ENCODE measurements at places on chromosomes 16 and 17.

- DNase-seq = no peak
Measured at GRCh38 chr17:61366076-61366714, 33.4 kb upstream of the TBX2 start.

- no peak for DNase-seq
Measured at GRCh38 chr17:33335491-33336173, 42.5 kb upstream of the ASIC2 start.

DNA sequence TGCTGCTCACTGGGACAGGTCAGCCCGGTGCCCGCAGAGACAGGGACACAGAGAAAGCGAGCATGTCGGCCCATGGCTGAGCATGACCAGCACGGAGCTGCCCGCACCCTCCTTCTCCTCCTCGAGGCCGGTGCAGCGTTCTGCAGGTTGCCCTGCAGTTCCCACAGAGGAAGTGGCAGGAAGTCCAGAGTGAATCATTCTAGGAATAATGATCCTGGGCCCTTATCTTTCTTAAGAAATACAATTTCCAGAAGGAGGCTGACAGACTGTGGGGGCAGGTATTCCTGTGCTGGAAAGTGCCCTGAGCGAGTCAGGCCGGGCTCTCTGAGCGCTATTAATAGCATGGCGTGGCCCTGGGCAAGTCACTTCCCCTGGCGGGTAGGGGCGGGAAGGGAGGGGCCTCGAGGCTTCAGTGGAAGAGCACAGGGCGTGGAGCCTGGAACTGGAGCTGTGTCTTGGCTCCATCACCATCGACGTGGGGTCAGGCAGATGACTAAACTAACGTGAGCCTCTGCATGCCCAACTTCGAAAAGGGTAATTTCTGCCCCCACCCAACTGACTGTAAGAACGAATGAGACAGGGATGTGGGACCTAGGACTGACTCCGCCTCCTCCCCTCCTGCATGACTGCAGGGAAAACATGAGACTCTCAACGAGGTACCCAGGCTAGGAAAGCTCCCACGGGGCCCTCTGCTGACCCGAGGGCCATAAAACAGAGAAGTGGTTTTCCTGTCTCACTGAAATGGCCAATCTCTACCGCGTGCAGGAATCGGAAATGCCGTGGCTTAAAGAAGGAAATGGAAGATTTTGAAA, 9.8 kb downstream of the TMEM204 start:
- no peak for DNase-seq

DNA sequence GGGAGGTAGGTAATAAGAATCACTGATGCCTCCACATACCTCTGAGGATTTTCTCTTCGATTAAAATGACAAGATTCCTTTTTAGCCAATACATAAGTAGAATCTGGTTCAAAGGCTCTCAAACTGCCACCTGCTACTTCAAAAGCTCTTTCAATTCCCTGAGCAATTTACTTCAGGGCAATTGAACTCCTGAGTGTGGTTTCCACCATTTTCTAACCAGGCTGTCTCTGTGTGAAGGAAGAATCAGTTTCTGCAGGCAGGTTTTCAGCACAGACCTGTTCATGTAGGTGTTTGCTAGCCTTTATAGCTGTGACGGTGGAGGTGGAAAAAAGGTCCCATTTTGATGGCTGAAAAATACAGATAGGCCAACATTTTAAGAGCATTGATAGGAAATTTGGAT, 18.2 kb upstream of the HS3ST3B1 start:
- DNase-seq = no peak

GRCh38 chr16:68508013-68508412, 31.1 kb upstream of the ZFP90 start:
- DNase-seq = no peak

- DNase-seq = no peak
Measured at GRCh38 chr17:10984220-10984619, 146.3 kb upstream of the PIRT start.

- DNase-seq = no peak
Measured at GRCh38 chr16:88610909-88611812, 27.2 kb upstream of the IL17C start.

DNA sequence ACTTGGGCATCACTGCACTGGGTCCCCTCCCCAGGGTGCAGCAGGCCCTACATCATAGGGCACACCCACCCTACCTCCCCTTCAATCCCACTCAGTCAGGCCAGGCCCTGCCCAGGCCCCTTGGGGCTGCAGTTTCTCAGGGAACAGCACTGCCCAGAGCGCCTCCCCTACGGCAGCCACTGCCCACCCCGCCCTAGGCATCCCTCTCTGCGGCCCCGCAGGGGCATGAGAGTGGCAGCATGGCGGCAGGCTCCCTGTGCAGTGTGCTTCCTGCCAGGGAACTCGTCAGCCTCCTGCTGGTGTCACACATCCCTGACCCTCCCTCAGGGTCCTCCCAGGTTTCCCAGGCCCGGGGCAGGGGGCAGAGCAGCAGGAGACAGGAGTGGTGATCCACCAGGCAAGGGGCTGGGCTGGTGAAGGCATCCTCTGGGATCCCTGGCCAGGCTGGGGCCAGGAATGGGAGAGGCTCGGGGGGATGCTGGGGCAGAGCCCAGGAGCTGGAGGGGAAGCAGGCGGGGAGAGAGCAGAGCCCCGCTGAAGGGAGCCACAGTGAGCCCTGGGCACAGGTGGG, 16.2 kb upstream of the BAHCC1 start:
- DNase-seq = no peak

DNA sequence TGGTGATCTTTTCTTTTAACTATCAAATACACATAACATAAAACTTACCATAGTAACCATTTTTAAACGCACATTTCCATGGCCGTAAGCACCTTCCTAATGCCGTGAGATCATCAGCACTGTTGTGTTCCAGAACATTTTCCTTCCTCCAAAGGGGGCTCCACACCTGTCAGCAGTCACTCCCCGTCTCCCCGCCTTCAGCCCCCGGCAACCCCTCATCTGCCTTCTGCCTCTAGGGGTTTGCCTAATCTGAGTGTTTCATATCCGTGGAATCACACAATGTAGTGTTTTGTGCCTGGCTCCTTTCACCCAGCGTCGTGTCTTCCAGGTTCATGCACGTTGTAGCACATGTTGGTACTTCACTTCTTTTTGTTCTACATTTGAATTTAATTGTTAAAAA, 350.1 kb upstream of the TNRC6C start:
- DNase-seq = no peak

GRCh38 chr16:11696266-11697012, 28.2 kb downstream of the SNN start:
- DNase-seq = no peak

DNA sequence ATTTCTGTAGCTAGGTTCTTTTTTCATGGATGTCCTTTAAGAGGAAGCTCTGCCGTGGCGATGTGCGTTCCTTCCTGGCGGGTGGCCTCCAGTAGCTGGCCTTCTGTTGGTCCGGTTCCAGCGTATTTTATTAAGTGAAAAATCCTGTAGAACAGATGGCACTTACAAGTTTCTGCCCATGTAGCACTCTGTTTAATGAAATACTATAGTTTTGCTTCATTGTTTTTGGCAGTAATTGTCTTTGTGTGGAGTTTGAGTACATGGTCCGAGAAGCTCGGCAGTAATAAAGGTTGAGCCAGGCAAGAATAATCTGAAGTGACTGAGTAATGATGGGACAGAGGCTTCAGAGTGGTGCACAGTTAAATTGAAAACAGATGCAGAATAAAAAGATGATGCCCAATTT, 20.4 kb downstream of the USP10 start:
- no peak for DNase-seq

- no peak for DNase-seq
Measured at GRCh38 chr16:5321930-5322329, 224.3 kb upstream of the EEF2KMT start.

GRCh38 chr16:12891836-12892235, 9.6 kb upstream of the SHISA9 start:
- no peak for DNase-seq

DNA sequence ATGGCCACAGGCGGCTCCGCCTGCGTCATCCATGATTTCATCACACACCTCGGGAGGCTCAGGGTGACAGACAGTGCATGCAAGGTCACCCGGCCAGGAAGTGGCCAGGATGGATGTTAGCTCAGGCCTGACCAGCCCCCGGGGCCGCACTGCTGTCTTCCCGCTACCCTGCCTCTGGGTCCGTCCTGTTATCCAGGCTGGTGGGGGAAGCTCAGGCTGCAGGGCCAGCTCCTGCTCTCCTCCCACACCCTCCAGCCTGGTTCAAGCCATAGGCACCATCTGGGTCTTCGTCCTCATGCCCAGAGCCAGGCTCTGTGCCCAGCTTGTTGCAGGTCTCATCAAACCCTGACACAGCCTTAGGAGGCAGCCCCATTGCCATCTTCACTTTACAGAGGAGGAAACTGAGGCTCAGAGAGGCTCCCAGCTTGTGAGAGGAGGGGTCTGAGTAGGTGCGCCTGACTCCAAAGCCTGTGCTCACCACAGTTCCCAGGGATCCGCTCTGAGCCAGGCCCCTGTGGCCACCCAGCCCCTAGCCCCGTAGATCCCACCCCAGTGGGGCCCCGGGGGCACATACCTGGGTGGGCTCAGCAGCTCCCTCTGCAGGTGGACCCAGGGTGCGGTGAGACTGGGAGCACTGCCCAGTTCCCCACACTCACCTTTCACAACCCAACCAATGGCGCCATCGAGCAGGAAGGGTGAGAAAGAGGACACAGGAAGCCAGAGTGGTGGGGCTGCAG, 412 bp upstream of the ADGRG3 start:
- DNase-seq = no peak

DNA sequence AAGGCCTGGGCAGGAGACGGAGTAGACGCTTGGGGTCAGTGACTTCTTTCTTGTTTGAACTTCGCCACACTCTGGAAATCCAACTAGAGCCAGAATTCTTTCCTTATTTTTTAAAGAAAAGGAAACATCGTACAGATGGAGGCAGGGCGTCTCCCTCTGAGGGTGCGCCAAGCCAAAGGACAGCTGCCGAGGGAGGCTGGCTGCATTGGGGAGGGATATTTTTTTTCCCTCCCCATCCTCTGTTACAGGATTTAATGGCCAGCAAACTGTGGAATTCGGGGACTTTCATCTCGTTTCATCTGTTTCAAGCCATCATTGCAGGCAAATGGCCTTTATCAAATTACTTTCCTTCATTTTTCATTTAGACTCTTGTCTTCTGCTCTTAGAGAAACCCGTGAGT, 15.9 kb downstream of the CDK5R1 start:
- no peak for DNase-seq

GRCh38 chr17:75013092-75013559, 656 bp downstream of the MRPL58 start:
- no peak for DNase-seq

GRCh38 chr16:79713609-79714309, 113.2 kb upstream of the MAF start:
- DNase-seq = no peak

DNA sequence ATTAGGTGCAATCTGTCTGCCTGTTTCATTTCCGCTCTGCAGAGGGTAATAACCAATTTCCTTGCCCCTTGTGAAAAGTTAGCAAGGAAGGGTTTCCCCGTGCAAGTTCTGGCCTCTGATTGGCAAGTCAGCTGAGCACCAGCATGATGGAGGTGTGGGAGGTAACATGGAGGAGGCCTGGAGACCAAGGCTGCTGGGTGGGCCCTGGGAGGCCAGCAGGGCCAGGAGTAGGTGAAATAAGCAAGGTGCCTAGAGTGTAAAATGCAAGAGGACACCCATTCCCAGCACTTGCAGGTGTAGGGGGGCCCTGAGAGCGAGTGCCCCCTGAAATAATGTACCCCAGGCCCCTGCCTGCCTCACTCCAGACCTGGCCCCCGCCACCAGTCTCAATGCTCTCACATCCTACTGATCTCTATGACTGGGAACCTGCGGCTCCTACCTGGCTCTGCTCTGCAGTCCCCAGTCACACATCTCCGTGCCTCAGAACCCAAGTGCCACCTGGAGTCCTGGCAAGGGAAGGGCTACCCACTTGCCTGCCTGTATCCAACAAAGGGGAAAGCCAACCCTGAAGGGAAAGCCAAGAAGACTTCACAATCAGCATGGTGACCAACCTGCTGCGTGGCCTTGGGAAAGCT, 116.2 kb downstream of the C16orf78 start:
- DNase-seq = no peak

DNA sequence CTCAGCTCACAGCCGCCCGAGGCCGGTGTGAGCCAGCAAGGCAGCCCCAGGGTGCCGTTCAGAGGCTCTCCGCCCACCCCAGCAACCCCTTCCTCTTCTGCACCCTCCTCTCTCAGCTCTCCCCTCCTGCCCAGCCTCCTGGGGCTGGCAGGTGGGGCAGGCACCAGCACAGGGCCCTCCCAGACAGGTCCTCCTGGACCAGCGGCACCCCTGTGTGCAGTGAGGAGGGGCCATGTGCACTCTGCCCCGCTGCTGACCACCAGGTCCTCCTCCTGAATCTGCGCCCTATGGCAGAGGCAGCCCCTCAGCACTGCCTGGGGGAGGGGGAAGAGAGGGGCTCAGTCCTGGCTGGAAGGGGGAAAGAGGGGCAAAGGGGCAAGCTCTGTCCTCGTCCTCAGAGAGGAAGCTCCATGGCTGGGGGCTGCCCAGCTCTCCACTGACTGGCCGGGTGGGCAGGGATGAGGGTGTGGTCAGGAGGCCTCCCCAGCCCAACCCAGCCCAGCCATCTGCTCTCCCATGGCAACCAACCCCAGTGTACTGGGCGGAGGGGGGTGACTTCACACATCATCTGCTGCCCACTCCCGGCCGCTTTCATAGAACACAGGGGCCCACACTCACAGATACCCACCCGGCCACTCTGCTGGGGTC, 5.4 kb upstream of the BCAR1 start:
- DNase-seq = no peak

GRCh38 chr17:57329380-57330214, 73.3 kb downstream of the MSI2 start:
- no peak for DNase-seq

DNA sequence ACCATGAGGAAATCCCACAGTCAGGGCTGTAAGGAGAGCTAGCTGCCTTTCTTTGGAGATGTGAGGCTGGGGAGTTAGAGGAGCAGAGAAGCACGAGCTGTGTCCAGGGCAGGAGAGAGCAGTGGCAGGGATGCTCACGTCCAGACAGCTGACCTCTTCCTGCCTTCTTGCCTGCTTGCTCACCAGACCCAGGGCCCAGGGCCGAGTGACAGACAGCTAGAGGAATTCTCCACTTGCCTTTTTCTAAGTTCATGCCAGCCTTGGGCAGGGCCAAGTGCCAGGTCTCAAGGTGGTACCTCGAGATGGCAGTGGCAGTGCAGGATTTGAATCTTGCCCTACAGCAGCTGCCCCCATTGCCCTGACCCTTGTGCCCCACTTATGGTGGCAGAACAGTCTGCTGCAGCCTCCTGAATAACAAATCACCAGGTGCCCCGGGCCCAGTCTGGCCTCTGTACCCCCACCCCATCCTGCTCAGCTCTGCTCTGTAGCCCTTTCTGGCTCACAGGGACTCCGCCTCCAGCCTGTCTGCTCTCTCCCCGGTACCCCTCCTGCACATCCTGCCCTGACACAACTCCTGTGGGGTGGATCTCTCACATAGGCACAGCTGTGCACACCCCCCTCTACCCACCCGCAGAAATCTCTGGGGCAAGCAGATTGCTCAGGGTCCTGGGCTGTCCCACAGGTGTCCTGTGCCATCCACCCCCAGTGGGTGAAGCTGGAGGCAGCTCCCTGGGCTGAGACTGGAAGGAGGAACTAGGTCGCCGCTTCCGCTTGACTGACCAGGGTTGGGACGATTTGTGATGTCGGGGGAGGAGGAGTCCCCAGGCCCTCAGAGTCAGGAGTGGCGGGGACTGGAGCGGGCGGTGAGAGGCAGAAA, 25.9 kb downstream of the GRIN2C start:
- DNase-seq = no peak

GRCh38 chr16:78782572-78782971, 683.1 kb downstream of the WWOX start:
- DNase-seq = no peak

- no peak for DNase-seq
Measured at GRCh38 chr16:1475552-1476114, 805 bp upstream of the CLCN7 start.
